ENCODE measurements at places on chromosomes 1 and 21.

DNA sequence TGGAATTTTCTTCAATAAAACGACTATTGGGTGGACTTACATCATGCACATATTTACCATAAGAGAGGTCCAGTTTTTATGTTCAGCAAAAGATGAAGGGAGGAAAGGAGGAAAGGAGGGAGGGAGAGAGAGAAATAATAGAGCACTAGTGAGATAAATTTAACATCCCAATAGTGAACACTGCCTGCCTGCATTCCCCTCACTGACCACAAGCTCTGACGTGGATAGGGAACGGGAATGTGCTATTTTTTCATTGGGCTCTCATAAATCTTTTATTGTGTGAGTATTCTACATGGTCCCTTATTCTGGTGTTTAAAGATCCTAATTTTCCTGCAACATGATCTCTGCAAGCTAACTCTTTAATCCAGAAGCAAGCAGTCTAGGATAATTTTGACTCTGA, 82.1 kb downstream of the TTC3 start:
- DNase-seq, result no peak

DNA sequence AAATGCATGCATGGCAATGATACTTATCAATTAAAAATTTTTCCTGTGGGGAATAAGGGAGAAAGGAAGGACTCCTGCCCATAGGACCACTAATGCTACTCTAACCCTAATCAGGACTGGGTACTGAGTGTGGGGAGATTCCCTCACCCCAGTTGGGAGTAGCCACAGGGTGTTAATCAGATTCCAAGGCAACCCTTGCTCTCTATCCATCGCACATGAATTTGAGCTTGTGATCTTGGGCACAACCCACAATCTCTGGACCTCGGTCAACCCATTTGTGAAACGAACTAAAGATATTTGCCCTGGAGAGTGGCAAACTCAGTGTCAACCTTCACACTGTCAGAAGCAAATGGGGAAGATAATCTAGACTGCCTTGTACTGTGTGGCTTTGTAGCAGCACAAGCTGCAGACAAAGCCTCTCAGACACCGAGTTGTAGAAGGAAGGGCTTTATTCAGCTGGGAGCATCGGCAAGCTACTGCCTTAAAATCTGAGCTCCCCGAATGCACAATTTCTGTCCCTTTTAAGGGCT, 69.5 kb downstream of the SERINC2 start:
- DNase-seq, result no peak

DNA sequence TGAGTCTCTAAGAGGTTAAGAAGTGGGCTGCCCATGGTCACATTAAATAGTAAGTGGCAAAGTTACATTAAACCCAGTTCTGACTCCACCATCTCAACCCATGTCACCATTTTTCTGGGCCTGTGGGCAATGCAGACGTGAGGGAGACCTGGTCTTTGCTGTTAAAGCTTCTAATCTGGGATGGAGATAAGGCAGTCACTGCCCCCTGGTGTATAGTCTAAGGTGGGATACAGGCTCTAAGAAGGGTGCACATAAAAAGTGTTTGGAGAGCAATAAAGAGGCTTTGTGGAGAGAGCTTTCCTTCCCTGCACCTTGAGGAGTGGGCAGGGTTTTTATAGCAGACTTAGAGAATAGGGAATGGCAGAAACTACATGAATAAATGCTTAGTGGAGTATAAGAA, 141.3 kb downstream of the ROR1 start:
- DNase-seq, result peak; percentile 47

- no peak for DNase-seq
Measured at GRCh38 chr1:183360473-183360872, 57.7 kb downstream of the NMNAT2 start.

DNA sequence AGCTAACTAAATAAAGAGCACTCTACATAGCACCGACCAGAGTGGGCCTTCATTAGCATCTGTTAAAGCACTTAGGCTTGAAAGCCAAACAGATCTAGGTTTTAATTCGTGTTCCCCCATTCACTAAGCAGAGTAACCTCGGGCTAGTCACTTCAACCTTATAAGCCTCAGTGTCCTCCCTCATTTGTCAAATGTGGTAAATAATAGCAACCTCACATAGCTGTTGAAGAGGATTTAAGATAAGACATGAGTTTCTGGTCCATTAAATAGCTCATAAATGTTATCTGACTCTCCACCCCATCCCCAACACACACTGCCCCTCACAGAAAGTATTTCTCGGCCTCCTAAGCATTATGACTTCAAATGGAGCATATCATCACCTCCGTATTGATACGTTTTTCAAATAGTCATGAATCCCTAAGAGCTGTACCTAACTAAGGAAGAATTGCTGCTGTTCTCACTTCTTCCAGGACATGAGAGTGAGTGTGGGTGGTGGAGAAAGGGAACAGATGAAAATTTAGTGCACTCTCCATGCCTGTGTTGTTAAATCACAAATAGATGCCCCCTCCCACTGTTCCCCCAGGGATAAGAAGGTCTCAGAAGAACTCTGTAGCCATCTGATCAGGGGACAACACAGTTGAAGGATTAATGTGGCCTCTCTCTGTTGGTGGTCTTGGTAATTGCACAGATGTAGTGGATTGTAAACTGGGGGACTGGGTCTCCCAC, 47.6 kb downstream of the PLPP3 start:
- no peak for DNase-seq

GRCh38 chr1:2969845-2970291, 51.4 kb upstream of the ACTRT2 start:
- no peak for DNase-seq

GRCh38 chr1:153585006-153585405, 19.4 kb upstream of the S100A2 start:
- no peak for DNase-seq

DNA sequence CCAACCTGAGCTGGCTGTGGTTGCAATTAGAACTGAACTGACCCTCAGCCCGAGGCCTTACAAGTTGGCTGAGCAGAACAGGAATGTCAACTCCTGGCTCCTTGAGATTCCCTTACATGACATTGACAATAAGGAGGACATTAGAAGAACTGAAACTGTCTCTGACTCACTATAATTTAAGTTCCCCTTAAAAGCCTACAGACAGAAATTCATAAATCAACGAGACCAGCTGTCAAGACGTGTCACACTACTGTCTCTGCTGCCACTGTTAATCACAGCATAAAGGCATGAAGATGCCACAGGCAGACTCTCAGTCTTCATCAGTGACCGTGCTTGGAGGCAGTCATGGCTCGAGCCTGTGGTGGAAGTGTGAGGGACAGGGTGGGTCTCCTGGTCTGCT, 168.8 kb downstream of the GABPA start:
- no peak for DNase-seq

DNA sequence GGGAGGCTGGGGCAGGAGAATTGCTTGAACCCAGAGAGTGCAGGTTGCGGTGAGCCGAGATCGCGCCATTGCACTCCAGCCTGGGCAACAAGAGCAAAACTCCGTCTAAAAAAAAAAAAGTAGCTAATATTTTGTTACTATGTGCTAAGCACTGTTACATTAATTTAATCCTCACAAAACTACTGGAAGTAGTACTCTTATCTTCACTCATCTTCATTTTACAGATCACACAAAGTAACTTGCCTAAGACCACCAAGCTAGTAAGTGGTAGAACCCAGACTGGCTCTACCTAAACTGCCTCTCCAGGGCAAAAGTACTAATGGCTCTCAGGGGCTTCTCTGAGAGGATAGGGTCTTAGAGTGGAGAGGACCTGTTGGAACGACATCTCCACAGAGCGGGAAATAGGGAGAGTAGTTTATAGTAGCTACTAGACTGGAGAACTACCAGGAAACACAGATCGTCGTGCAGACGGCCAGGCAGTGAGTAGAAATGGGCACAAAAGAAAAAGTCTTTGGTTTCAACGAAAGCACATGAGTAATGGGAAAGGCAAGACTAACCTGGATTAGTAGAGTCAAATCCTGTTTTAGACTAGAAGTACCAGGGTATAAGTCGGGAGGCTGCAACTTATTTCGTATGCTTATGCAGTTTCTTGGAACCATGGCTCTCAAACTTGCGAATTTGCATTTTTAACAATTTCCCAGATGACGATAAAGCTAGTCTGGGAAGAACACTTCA, 1.4 kb downstream of the CLCC1 start:
- no peak for DNase-seq

DNA sequence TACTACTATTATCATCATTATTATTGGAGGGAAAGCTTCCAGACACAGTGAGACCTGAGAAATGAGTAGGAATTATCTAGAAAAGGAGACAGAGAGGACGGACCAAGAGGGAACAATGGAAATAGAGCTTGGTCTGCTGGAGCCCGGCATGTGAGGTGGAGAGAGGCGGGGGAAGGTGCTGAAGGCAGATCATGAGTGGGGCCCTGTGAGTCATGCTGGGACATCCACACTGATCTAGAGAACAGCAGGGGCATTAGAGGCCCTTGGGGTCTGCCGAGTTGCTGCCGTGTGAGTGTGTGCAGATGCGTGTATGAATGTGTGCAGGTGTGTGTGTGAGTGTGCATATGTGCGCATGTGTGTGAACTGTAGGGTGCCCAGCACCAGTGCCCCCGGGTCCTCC, 65.7 kb downstream of the TMCO4 start:
- no peak for DNase-seq

DNA sequence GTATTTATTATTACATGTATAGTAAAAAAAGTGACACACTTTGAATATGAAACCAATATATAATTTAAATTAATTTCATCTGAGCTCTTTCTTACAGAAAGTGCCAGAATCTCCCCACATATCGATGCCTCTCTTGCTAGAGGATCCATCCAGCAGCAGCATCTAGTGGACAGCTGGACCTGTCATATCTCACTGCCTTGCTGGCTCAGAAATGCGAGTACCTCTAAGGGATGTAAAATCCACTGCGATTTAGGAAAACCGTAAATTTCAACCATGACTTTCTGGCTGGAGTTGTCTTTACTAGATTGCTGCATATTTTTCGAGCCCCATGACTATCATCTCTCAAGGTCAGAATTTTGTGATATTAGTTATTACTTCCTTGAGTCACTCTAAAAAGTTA, 333.8 kb downstream of the NEGR1 start:
- DNase-seq, result no peak

- DNase-seq, result no peak
Measured at GRCh38 chr1:25067518-25068251, 137.6 kb upstream of the RUNX3 start.

DNA sequence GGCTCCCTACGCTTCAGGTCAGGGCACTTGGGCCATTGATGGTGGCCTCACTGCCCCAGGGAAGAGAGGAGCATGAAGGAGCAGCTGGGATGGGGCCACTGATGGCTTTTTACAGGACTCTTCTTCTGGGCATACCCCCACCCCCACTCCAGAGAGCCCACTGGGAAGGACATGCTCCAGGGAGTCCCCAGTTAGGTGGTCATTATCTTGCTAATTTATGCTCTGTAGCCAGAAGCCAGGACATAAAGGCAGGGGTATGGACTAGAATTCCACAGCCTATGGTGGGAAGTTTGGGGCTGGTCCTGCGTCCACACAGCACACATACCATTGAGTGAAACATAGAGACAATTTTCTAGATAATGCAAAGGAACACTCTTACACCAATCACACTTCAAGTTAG, 8.8 kb upstream of the GRIK3 start:
- DNase-seq, result no peak

- DNase-seq, result no peak
Measured at GRCh38 chr21:43976661-43977060, 35.4 kb upstream of the TRAPPC10 start.

- DNase-seq, result no peak
Measured at GRCh38 chr1:79726911-79727310, 720.4 kb upstream of the ADGRL4 start.

- DNase-seq, result peak; percentile 75
Measured at GRCh38 chr21:38920631-38921398, 115.1 kb downstream of the ETS2 start.

GRCh38 chr1:67062412-67062811, 8.5 kb upstream of the SLC35D1 start:
- DNase-seq, result no peak

DNA sequence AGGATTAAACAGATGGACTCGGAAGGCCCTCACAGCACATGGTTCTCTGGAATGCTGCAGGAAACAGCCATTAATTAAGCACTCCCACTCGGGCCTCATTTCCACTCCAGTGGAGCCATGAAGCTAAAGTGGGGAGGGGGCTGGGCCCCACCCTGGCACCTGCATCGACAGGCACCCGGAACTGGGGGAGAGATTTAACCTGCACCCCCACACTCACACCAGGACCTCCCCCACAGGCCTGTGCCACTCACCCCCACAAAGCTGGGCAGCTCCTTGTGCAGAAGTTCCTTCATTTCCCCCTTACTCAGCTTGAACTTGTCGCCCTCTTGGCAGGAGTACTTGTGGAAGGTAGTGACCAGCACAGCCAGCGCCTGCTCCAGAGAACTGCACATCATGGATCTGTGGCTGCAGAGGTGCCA, 2.2 kb downstream of the S100A2 start:
- DNase-seq, result no peak

GRCh38 chr1:44842862-44843655, at the start of gene PTCH2:
TSS of gene PTCH2 (minus strand) at chr1:44843253. CDS start at chr1:44842932, 321 bp downstream.
- peak; percentile 36 for DNase-seq

GRCh38 chr21:18275781-18276180, 31.1 kb downstream of the CHODL start:
- DNase-seq, result no peak

GRCh38 chr1:24283326-24284155, 35.6 kb upstream of the GRHL3 start:
- peak; percentile 85 for DNase-seq

GRCh38 chr1:51070011-51070410, 32.0 kb upstream of the C1orf185 start:
- no peak for DNase-seq

DNA sequence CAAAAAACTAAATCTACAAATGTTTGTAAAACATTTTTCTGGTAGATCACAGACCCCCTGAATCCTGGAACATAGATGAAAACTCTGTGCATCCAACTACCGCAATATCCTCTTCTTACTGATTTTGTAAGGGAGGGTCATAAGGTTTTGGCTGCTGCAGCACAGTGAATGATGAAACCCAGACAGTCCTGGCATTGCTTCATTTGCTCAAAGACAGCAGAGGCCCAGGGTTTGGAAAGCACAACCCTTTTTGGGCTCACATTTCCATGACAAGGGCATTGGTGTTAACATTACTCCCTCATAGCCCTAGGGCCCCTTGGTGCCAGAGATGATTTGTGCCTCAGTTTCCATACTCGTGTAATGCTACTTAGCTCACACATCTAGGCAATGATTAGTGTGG, 51.2 kb downstream of the PLXNA2 start:
- DNase-seq, result no peak

DNA sequence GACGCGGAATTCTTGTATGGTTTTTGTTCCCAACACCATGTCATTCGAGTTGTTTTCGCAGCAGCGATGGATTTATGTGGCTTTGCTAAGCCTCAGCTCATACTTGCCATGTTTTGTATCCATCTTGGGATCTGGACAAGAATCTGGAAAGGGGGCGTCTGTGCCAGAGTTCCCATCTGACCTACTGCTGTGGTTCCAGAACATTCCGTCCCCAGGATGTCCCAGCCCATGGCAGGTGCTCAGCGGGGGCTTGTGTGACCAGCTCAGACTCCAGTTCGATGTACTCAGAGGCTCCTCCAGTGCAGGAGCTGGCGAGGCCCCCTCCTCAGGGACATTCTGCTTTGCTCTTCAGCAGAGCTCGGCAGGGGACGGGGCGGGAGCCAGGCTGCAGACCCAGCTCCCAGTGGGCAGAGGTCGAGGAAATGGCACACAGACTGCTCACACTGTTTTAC, 24.0 kb upstream of the ADARB1 start:
- no peak for DNase-seq

GRCh38 chr1:190068304-190068703, 409.4 kb downstream of the BRINP3 start:
- no peak for DNase-seq

Measured in HCEC 1CT (cell line).